ENCODE measurements at places on chromosomes 3 and 15.

- DNase-seq, result no peak
These were observed 44.6 kb downstream of the EOMES start for GRCh38 chr3:27677565-27677964.

DNA sequence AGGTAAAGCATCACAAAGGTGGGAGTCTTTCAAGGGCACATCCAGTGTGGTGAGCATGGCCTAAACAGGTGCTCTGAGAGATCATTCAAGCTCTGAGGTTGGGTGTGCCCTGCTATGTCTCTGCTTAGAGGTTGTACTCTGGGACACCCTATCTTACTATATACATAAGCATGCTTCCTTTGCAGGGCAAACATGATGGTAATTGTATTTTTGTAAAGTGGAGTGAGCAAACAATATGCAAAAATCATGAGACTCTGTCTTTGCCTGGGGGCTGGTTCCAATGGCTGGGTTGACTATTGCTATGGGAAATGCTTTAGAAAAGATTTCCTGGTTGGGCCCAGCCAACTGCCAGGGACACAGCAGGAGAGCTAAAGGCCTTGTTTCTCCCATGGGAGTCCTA, 315.1 kb upstream of the TLE3 start:
- no peak for DNase-seq

- DNase-seq, result no peak
These were observed 751.0 kb downstream of the ROBO1 start for GRCh38 chr3:79016587-79017376.

GRCh38 chr15:72182673-72183072, 14.9 kb downstream of the GRAMD2A start:
- DNase-seq, result no peak

- DNase-seq, result no peak
These were observed 1292.6 kb downstream of the SI start for GRCh38 chr3:163785693-163786092.

DNA sequence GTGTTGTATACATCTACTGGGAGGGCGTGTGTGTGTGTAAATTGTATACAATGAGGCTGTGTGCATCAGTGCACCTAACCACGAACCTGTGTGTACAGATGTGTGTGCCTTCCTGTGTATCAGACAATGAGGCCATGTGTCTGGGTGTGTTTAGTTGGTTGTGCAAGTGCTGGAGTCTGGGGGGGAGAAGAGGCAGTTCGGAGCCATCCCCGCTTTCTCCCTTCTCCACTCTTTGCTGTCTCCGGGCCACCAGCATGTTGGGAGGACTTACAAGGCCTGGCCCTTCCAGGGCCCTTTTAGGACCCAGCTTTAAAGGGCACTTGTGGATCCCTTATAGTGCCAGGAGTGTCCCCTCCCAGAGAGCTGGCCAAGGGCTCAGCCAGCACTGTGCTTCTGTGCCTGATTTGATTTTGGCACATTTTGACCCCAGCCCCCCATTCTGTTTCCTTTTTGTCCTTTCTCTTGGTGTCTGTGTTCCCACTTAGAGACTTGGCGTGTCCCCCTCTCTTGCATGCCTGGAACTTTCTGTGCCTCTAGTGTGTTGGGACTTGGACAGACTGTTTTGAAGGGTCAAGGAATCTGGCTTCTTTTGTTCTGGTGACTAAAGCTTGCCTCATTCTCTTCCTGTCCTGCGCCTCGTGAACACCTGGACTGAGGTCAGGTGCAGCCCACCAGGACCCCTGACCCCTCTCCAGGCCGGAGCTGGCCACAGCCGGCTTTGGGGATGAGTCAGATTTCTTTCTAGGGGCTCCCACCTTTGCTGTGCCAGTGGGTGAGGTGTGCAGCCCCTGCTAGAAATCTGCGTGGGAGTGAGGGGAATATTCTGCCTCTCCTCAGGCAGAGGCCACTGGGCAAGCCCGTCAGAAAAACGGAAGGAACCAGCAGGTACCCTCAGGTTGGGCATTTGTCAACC, 1.5 kb downstream of the CTDSPL start:
- no peak for DNase-seq

GRCh38 chr15:75861750-75862402, 18.6 kb downstream of the UBE2Q2 start:
- DNase-seq, result no peak

GRCh38 chr3:52792961-52793695, 1.5 kb upstream of the ITIH3 start:
- no peak for DNase-seq

DNA sequence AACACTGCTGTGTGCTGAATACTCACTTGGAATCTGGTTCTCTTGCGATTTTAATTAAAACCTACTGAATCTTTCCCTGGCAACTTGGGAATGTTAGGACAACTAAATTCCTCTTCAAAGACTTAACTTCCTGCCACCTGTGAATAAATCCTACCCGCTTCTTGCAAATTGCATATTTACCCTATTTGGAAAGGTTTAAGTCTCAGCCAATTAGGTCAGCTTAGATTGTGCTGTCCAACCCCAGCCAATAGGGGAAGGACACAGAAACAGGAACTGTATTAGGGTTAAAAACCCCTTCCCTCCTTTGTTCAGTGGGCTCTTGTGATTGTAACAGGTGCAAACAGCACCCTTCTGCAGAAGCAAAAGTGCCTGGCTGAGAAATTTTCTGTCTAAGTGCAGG, 38.6 kb upstream of the FSTL1 start:
- DNase-seq, result no peak

DNA sequence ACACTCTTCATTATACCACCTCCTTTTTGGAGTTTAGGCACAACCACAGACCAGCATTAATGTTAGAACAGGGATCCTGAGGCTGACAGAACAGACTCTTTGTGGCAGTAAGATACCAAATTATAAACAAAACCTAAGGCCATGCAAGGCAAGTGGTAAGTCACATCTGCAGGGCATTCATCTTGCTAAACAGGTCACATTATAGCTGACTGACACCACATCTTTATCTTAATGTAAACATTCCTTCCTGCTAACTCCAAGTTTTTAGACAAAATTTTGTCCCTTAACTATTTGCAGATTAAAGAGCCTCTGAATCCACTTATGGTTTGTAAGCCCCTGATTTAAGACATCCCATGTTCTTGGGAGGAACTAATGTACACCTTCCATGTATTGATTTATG, 500.6 kb downstream of the PYDC2 start:
- DNase-seq, result no peak

- DNase-seq, result no peak
These were observed 46.7 kb downstream of the RTP1 start for GRCh38 chr3:187243933-187244524.

- DNase-seq, result no peak
These were observed 106.6 kb downstream of the FBN1 start for GRCh38 chr15:48538941-48539340.
